ENCODE measurements at places on chromosomes 13 and 19. TPM values are rescaled to one million over a fixed set of nuclear protein-coding genes. Genes with fewer than 3 reads are reported as not detected.

SSBP4 gene
- polyA plus RNA-seq: 65.2 TPM

ZSCAN22 gene
- polyA plus RNA-seq: 3.5 TPM

EBI3 gene
- 0.40 TPM for polyA plus RNA-seq

TRMT1 gene
- 34.5 TPM for polyA plus RNA-seq

LGI4 gene
- polyA plus RNA-seq: 3.0 TPM

DKKL1 gene
- polyA plus RNA-seq: 4.5 TPM

ZNF112 gene
- 14.3 TPM for polyA plus RNA-seq

CGB5 gene
- not detected for polyA plus RNA-seq

F2RL3 gene
- polyA plus RNA-seq: 0.87 TPM

PEX11G gene
- 5.4 TPM for polyA plus RNA-seq

DNA sequence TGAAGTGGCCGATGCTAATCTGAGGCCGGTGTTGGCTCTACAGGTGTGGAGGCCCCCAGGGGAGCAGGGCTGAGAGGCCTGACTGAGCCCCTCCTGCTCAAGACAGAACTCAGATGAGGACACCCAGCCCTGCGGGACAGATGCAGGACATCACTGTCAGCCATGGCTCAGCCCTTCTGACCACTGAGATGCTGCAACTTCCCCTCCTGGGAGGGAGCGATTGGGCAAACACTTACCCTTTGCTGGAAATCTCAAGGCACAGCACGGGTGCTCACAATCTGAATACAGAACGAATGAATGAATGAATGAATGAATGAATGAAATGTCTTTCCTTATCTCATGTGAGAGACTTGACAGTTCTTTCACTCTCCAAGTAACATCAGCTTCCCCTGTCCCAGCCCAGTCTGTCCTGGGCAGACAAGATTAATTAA, 3.5 kb upstream of the SIGLEC7 start:
- no peak for DNase-seq

GRCh38 chr19:3098515-3099346, 4.6 kb downstream of the GNA11 start:
- DNase-seq: no peak

DNA sequence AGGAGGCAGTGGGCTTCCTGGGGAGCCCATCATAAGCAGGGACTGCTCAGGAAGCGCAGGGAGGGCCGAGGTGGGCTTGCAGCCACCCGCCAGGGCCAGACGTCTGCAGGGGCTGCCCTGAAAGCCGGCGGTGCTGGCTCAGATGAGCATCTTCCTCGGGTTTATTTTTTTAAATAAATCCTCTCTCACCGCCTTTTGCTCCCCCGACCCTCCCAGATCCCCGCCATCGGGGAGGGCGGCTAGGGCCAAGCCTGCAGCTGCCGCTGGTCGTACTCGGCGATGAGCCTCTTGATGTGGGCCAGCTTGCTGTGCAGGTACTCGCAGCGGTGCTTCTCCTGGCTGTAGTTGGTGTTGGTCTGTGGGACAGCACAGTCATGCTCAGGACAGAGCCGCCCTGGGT, 6.6 kb upstream of the ISYNA1 start:
- DNase-seq: no peak

DNA sequence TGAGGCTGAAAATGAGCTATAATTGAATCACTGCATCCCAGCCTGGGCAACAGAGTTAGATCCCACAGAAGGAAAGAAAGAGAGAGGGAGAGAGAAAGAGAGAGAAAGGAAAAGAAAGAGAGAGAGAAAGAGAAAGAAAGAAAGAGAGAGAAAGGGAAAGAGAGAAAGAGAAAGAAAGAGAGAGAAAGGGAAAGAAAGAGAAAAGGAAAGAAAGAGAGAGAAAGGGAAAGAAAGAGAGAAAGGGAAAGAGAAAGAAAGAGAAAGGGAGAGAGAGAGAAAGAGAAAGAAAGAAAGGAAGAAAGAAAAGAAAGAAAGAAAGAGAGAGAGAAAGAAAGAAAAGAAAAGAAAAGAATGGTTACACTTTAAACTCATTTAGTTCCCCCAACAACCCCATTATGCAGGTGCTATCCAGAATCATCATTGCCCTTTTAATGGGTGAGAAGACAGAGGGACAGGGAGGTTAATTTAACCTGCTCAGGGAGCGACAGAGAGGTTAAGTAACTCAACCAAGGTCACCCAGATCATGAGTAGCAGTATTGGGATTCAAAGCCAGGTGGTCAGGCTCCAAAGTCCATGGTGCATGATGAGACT, 10.2 kb upstream of the DPP9 start:
- DNase-seq: no peak

GRCh38 chr13:101267656-101268055, 148.7 kb downstream of the NALCN start:
- no peak for DNase-seq

DNA sequence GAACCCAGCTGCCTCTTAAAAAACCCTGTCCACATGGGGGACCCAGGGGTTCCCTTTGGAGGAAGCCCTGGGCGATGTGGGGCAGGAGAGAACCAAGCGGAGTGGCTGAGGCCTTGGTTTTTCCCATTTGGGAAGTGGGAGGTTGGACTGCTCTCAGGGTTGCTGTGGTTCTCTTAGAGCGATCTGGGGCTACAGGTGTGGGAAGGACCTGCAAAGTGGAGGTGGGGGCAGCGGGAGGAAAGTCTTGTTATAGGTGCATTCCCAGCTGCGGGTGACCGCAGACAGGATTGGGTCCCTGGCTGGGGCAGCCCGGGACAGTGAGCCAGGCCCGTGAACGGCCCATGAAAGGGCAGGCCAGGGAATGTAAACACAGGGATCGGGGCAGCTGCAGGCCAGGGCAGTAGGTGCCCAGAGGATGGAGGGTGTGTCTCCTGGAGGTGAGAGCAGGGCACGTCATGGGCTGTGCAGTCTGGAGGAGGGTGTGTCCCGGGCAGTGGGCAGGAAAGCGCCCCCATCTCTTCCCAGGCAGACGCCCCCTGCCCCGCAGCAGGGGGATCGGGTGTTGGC, 814 bp downstream of the SLC25A23 start:
- DNase-seq: no peak

DNA sequence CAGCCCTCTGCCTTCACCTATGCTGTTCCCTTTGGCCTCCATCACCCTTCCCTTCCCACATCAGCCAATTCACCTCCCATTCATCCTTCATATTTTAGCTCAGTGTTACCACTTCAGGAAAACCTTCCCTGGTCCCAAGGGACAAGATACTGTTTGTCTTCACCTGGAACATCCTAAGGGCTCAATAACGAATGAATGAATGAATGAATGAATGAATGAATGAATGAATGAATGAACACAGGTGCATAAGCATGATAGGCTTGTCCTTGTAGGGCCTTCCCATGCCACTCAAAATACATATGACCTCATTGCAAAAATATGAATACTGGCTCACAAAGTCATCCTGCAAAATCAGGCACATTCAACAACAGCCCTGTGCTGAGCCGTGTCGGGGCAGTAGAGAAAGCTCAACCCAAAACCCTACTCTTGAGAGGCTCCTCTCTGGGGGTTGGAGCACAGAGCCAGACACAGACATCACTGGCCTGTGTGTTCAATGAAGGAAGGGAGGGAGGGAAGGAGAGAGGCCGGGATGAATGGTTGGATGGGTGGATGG, 33.7 kb upstream of the TPM4 start:
- no peak for DNase-seq

DNA sequence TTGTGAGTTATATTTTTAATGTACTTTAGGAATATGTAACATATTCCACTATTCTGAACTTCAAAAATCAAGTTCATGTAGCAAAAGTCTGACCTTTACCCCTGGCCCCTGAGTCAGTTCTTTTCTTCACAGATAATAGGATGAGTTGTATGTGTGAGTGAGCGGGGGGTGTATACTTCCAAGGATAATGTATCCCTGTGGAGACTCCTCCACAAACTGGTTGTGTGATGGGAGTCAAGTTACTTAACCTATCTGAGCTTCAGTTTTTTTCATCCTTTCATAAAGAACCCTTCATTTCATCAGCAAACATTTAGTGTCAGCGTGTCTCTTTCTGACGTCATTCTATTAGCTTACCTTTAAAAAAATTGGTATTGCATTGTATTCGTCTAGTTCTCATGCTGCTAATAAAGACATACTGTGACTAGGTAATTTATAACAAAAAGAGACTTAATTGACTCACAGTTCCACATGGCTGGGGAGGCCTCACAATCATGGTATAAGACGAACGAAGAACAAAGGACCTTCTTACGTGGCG, 288.1 kb upstream of the GPC6 start:
- no peak for DNase-seq

GRCh38 chr13:39915418-39915817, 260.0 kb downstream of the COG6 start:
- DNase-seq: no peak

GRCh38 chr13:97030705-97031452, 36.6 kb upstream of the OXGR1 start:
- DNase-seq: no peak

GRCh38 chr13:114008964-114009589, 35.2 kb upstream of the C13orf46 start:
- DNase-seq: no peak

DNA sequence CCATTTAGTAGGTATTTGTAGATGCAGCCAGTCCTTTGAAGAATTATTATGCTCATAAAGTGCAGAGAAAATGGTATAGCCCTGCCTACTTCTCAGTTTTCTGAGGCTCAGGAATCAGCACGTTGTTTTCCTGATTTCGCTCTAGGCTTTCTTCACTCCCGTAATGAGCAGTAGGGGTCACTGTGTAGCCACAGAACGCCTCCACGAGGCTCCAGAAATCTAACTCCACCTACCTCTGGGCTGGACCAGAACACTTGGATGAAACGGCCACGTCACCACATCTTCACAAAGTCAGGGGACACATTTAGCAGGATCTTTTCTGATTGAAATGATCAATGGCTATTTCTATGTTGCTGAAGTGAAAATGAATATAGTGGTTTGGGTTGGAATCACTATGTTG, 49.8 kb upstream of the GTF3A start:
- no peak for DNase-seq

DNA sequence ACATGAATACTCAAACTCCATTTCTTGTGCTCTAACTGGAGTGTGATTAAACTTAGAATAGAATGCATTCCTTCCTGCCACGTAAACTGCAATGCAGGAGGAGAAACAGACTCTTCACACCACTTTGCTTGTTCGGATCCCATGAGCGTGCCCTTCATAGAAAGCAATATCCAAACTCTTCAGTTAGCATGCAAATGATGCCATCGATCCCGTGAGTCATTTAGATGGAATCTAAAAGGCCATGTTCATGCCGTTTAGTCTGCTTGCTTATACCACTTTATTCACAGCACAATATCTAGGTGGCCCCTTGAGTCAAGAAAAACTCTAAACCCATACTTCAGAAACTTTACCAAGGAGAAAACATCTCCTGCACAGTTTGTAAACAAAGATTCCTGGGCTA, 225.8 kb downstream of the OXGR1 start:
- DNase-seq: no peak

DNA sequence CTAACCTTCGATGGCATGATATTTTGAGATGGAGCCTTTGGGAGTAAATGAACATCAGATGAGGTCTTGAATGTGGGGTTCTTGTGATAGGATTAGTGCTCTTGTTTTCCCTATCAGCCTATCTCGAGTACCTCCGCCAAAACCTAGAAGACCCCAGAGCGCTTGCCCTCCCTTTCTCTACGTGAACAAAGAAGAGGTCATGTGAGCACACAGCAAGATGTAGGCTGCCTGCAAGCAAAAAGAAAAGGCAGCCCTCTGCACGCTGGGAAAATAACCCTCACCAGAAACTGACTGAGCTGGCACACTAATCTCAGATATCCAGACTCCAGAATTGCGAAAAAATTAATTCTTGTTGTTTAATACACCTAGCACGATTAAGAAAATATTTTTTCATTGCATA, 799.8 kb upstream of the SLC10A2 start:
- DNase-seq: no peak

GRCh38 chr13:40494513-40494912, 171.9 kb downstream of the FOXO1 start:
- no peak for DNase-seq

DNA sequence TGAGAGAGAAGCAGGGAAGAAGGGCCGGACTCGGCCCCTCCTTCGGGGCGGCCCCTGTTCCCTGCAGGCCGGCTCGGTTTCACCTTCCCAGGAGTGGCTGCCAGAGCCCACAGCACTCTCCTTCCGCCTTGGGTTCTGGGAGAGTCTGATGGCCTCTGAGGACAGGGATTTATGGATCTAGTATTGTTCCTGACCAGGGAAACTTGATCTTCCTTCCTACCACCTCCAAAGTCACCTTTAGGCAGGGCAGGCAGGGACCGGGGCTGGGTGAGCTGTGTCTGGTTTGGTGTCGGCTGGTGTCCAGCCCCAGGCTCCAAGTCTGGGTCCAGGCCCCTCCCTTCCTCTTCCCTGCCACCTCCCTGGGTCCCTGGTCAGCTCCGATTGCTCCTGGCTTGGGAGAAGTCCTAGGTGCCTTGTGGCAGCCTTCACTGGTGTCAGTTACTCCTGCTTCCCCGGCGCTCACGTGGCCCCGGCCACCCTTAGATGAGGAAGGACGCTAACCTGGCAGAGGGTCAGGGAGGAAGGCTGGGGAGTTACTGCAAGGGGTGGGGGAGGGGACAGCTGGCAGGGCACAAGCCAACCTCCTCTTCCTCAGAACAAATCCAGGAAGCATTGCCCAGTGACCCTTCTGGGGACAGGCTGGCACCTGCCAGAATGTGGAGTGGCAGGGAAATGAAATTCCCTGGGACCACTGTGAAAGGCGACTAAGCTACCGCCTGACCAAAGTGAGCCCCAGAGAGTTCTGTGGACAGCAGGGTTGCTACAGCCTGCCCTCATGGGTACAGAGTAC, 18.8 kb downstream of the RFX1 start:
- DNase-seq: no peak

DNA sequence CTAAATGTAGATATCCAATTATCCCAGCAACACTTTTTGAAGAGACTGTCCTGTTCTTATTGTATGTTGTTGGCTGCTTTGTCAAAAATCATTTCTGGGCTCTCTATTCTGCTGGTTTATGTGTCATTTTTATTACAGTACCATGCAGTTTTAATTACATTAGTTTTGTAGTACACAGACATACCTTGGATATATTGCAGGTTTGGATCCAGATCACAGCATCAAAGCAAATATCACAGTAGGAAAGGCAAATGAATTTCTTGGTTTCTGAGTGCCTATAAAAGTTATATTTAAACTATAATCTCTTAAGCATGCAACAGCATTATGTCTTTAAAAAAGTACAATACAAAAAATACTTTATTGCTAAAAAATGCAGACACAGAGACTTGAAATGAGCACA, 564.2 kb upstream of the MIR17HG start:
- DNase-seq: no peak

GRCh38 chr19:11265785-11266236, 3.5 kb upstream of the DOCK6 start:
- DNase-seq: no peak

- DNase-seq: no peak
Measured at GRCh38 chr19:51119101-51119500, 5.6 kb upstream of the SIGLEC9 start.

- no peak for DNase-seq
Measured at GRCh38 chr13:100350601-100351000, 238.0 kb downstream of the GGACT start.

- DNase-seq: no peak
Measured at GRCh38 chr13:52003541-52003940, 7.7 kb downstream of the ATP7B start.

GRCh38 chr19:41657157-41657556, 30.3 kb upstream of the CEACAM4 start:
- DNase-seq: no peak

GRCh38 chr19:19262190-19263057, 10.7 kb downstream of the TM6SF2 start:
- DNase-seq: no peak

GRCh38 chr13:23672616-23673015, 102.4 kb downstream of the TNFRSF19 start:
- no peak for DNase-seq
